ENCODE measurements at places on chromosomes 2 and 18.

DNA sequence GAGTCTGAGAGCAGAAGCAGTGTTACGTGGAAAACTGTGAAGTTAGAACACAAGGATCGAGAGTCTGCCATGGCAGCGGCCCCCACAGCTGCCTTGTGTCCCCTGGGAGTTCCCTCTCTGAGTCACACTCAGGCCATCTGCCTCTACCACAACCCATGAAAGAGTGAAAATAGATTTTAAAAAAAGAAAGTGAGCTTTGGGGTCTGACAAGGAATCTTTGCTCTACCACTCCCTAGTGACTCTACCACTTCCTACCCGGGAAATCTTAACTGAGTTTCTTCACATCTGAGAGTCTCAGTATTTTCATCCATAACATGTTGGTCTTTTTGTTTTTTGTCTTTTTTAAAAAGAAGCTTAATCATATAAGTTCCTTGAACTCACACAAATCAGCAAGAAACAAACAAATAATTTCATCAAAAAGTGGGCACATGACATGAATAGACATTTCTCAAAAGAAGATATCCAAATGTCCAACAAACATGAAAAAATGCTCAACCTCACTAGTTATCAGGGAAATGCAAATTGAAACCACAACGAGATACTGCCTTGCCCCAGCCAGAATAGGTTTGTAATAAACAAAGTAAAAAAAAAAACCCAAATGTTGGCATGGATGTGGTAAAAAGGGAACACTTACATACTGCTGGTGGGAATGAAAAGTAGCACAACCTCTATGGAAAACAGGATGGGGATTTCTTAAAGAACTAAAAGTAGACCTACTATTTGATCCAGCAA, 2.4 kb upstream of the MSGN1 start:
- DNase-seq: no peak

DNA sequence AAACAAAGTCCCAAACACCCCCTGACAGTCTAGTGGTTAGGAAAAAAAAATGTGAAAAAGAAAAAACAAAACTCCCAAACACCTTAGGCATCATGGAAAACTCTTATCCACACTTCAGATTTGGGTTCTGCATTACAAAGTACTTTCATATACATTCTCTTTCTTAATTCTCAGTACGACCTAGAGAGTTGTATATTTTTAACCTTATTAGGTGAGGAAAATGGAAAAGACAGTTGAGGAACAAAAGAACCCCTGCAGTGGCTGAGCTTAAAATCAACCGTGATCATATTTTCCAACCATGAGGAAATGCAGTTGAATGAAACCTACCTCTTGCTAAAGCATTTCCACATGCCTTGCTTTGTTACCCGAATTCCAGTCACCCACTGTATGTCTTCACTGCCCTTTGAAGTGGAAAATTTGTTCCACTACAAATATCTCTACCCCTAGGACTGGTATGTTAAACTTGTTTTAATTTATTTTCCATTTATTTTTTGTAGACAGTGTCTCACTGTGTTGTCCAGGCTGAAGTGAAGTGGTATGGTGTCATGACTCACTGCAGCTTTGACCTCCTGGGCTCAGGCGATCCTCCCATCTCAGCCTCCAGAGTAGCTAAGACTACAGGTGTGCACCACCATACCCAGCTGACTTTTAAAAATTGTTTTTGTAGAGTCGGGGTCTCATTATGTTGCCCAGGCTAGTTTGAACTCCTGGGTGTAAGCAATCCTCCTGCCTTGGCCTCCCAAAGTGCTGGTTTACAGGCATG, 56.9 kb upstream of the LPIN2 start:
- no peak for DNase-seq

- DNase-seq: no peak
Observed at GRCh38 chr2:148508878-148509287, 135.7 kb upstream of the EPC2 start.

- no peak for DNase-seq
Observed at GRCh38 chr2:162457490-162457889, 113.6 kb downstream of the GCA start.

GRCh38 chr2:70745276-70745825, 22.6 kb downstream of the ADD2 start:
- DNase-seq: no peak

GRCh38 chr2:57376985-57377384, 669.6 kb upstream of the VRK2 start:
- no peak for DNase-seq

- DNase-seq: no peak
Observed at GRCh38 chr2:104447831-104448434, 406.0 kb upstream of the POU3F3 start.

DNA sequence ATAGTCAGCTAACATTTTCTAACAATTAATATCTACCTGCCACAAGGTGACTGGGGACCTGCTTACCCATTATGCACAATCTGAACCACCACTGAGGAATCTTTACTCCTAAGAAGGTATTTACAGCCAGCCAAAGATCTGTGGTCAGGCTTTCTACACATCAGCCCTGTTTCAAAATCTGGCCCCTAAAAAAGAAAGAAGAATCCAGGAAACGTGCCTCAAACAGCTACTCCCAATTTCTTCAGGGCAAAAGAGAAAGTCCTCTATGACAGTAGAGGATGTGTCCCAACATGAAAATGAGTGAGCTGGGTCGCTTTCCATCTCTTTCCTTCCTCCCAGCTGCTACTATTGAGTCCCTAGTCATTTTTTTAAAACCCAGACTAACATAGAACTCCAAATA, 79.5 kb downstream of the EPB41L3 start:
- no peak for DNase-seq

DNA sequence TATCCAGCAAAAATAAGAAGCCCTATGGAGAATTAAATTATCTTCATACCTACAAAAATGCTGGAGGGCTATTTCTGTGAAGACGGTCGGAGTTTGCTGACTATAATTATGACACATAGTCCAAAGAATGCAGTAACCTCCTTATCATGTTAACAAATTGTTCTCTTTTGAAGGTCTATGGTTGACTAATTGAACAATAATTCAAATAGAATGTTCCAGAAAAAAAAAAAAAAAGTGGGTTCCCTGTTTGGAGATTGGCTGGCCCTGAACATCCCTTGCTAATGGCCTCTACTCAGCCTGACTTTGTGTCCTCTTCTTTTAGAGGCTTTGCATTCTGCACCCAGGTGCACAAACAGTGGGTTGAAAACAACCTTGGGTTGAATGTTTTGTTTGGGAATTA, 82.8 kb upstream of the CCBE1 start:
- no peak for DNase-seq

DNA sequence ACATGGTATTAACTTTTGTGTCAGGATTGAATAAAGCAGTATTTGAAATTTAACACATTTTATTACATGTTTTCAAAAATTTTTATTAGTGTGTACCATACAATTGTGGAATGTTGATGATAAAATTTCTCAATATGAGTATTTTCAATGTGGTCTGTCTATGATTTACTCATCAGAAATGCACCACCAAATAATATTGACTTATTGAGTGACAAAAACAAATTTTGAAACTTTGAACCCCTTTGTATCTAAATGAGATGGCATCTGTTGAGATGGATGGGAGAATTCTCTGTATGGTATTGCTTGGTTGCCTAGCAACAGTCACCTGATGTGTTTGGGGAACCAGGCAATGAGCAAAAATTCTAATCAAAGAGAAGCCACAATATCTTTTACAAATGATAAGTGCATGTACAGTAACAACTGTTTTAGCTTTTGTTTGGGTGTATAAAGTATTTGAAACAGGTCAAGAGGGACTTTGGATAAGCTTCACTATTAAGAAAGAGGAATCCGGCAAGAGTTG, 400.1 kb downstream of the CCDC85A start:
- no peak for DNase-seq

DNA sequence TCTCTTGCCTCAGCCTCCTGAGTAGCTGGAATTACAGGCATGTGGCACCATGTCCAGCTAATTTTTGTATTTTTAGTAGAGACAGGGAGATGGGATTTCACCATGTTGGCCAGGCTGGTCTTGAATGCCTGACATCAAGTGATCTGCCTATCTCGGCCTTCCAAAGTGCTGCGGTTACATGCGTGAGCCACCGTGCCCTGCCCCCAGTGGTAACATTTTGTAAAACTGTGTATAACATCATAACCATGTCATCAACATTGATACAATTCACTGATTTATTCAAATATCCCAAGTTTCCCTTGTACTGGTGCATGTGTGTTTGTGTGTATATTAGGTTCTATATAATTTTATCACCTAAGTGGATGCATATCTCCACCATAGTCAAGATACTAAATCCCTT, 70.0 kb downstream of the PDCL3 start:
- DNase-seq: no peak

GRCh38 chr18:58998401-58999203, 133.9 kb downstream of the ZNF532 start:
- no peak for DNase-seq

DNA sequence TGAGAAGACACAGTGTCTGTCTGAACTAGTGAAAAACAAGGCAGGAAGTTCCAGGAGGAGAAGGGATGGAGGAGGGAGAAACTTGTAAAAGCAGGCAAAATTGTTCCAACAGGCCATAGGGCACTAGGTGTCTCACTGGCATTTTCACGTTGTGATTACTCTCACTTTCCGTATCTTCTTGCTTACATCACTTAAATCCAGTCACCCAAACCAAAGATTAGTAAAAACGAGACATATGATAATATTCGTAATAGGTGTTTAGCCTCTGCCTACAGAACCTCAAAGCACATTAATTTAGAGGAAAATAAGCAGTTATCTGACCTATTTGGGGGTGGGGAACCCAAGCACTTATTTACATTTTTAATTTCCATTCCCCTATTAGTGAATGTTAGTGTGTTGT, 78.3 kb downstream of the POU3F3 start:
- no peak for DNase-seq

DNA sequence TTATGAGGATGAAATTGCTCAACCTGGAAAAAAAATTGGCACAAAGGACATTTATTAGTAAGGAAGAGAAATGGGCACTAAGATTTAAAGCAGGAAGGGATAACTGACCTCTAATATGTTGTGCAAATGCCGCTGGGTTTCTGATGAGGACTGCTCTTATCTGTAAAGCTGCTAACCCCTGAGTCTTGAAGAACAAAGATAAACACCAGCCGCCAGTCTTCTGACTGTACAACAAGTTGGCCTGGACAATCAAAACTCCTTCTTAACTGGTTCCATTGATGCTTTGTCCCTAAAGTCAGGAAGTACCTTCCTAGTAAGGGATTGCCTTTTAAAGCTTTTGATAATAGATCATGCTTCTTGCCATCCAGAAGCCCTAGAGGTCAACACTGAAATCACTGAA, 301.8 kb downstream of the TRIB2 start:
- DNase-seq: no peak

DNA sequence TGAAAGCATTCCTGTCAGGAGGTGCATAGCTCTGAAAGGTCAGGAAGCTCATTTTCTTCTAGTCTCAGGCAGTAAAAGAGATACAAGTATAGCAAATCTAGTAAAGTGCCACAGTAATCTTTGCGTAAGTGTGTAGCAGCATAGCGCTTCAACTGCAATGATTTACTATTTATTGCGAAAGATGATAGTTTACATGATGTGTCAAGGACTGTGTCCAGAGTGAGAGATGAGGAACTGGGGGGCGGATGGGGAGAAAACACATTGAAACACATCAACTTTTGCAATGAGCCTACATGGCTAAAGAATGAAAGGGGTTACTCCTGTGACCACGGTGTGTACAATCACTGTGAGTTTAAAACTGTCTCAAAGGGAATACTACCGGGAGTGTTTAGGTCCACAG, 644.4 kb downstream of the GALR1 start:
- no peak for DNase-seq

GRCh38 chr2:39712953-39713352, 47.2 kb downstream of the TMEM178A start:
- no peak for DNase-seq

DNA sequence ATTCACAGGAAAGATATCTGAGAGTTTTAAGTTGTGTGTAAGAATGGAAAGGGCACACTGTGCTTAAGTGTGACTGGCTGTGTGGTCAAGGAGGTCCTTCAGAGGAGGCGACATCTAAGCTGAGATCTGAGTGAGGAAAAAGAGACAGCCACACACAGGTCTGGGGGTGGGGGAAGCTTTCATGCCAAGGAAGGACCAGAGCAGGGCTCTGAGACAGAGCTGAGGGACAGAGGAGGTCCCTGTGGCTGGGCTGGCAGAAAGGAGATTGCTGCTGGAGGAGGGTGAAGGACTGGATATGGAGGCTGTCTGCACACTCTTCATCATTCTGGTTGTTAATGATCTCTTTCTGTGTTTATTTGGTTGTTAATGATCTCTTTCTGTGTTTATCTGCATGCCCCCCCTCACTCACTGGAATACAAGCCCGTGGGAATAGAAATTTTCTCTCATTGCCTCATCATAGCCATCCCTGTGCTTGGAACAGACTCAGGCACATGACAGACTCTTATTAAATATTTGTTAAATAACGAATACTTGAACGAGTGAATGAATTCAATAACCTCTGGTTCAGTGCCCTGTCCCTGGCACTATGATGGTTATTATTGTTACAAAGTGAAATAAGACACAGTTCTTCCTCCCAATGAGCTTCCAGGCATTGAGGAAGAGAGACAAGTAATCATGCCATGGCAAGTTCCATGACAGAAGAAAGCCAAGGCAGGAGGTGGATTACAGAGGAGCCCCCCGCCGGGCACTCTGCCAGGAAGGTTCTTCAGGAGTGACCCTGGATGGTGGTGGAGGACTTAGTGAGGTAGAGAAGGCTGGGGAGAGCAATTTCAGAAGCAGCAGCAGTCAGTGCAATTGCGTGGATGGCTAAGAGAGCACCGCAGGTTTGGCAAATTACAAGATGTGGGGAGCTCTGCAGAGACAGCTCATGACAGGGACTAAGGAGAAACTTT, 399.4 kb upstream of the HS6ST1 start:
- DNase-seq: no peak

- DNase-seq: no peak
Observed at GRCh38 chr18:58691256-58691655, 20.0 kb downstream of the MALT1 start.

DNA sequence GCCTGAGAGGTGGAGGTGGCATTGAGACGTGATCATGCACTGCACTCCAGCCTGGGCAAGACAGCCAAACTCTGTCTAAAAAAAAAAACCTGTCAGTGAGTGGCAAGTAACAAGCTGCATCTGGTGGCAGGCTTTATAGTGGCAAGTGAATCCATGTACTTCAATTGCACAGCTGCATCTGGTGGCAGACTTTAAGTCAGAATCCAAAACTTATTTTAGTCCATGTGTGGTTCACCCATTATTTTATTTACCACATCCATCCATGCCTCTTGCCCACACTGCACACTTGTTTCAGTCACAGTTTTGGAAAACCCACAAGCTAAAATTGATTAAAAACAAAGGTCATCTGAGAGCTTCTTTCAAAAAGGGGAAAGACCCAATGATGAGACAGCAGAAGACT, 1636.4 kb upstream of the NXPH2 start:
- no peak for DNase-seq

GRCh38 chr18:70058916-70059315, 111.2 kb upstream of the CD226 start:
- DNase-seq: no peak

GRCh38 chr2:234388591-234388990, 108.3 kb downstream of the ARL4C start:
- DNase-seq: peak; percentile 18

DNA sequence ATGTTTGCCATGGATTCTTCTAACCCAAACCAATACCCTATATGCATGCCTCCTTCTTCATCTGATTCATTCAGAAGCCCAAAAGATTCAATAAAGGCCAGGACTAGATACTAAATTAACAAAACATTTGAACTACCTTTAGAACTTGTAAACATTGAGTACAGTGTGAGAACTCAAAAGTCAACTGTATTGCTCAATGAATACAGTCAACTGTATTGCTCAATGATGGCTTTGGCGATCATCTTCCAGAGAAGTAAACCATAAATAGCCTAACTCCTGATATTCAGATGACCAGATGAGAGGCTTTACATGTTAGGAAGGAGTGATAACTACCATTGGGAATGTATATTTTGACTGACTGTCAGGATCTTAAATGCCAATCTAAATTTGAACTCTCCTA, 206.5 kb upstream of the ITGA4 start:
- no peak for DNase-seq
